Pulmonary artery endothelial cell (primary cell): ENCODE measurements at places on chromosomes 4 and X. TPM values are rescaled to one million over a fixed set of nuclear protein-coding genes. Genes with fewer than 3 reads are reported as not detected.

Gene IL2
- total RNA-seq = not detected in 2 replicates

Gene HMX1
- total RNA-seq = not detected in 2 replicates

Gene CT45A5
- total RNA-seq = not detected in 2 replicates

Gene DHX15
- 147 and 201 TPM in 2 replicates for total RNA-seq

Gene KCTD8
- under 0.01 and 0.28 TPM in 2 replicates for total RNA-seq

Gene CDKL5
- total RNA-seq = 2.0 and 2.5 TPM in 2 replicates

Gene SASH3
- not detected in 2 replicates for total RNA-seq

Gene CFI
- 23.9 and 25.1 TPM in 2 replicates for total RNA-seq

GRCh38 chrX:9132036-9132638 is 98.2 kb upstream of the FAM9B start:
- no peak for DNase-seq

DNA sequence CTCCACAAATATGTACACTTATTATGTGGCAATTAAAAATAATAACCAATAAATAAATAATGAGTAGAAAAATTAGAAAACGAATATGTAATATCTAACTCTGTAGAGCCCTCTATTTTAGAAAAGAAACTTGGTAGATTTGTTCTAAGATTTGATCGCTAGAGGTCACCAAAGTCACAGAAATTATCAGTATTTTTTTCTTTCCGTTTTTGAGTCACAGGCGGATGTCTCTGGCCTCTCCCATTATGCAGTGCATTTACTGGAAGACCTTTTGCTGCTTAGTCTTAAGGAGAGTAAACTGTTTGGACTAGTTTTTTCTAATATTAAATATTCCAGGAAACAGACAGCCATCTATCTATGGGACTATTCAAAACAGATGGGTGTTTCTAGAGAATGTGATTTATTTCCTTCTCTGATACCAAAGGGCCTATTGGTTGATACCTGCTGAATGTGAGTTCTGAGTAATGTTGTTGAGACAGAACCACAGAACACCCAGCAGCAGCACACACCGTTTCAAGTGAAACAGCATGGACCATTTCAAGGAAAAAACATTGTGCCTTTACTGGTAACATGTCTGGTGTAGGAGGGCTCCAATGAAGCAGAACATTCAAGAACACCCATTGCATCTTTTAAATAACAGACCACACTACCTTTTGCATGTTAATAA is 34.0 kb upstream of the GYPA start:
- peak; percentile 35 for DNase-seq

DNA sequence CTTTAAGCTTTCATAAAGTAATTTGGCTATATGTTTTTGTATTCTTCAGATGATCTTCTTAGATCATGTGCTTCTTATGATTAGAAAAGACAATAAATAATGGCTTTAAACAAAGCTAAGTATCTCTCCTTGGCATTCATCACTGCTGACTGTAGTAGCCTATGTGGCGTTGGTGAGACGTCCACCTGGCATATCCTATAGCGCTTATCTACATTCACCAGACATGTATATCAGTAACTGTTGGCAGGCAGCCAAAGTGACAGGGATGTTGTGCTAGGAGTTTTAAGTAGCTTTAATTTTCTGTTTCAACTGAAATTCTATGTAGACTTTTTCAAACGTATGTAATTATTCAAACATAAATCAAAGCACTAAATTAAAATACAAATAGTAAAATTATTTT is 276.4 kb downstream of the IL15 start:
- peak; percentile 76 for DNase-seq

GRCh38 chrX:1153940-1154339 is 58.5 kb downstream of the CRLF2 start:
- no peak for DNase-seq

DNA sequence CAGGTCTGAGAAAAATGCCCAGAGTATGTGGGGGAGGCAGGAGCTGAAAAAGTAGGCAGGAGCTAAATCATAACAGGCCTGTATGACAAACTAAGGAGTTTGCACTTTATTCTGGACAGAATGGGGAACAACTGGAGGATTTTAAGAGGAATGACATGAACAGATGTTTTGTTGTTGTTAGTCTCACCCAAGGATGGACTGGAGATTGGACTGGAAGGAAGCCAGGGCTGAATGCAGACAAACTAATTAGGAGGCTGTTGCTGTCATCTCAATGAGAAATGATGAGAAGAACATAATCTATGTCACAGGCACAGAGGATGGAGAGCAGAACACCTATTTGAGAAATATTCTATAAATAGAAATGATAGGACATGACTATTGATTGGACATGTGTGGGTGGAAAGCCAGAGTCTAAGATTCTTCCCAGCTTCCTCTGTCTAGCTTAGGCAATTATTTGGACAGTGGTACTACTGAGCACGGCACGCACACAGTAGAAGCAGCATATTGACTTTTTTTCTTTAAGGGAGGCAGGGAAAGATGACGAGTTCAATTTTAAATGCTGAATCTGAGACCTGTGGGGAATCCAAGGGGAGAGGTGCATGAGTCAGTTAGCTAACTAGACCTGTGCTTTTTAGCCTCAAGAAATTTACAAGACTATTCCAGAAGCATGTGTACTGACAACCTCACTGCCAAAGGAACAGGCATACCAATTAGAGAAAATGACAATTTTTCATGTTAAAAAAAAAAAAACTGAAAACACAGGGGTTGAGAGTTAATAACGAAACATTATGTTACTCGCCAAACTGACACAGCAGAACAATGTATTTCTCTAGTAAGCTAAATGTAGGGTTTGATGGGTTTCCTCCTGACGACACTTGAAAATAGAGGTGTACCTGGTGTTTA is 963 bp upstream of the USO1 start:
- DNase-seq = no peak

GRCh38 chr4:168560184-168561180 is 63.6 kb downstream of the PALLD start:
- DNase-seq = no peak

DNA sequence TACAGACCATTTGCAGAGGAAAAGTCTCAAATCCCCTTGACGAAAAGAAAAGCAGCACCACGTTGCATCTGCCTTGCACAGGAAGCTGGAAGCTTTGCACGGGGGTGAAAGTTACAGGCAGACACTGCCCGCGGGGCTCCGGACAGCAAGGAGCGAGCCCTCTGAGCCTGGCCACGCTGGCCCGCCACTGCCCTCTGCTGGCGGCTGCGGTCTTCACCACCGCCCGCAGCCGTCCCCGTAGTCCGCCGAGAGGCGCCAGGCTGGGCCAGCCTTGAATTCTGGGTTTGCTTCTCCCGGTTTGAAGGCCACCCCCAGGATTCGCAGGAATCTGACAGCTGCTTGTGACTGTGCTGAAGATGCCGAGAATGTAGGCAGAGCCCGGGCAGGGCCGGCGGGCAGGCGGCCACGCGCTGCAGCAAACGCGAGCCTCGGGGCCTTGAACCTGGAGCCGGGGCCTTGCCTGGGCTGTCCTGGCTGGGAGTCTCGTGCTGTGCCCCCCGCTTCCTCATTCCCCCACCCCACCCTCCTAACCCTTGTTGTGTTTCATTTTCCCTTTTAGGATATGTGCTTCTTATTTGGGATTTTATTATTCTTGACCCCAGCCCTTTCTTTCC is 49.2 kb downstream of the ENPP6 start:
- DNase-seq = no peak

- DNase-seq = no peak
Observed at GRCh38 chr4:82044141-82044993, 329.4 kb downstream of the HNRNPD start.

- DNase-seq = no peak
Observed at GRCh38 chr4:123530357-123530756, 133.8 kb downstream of the SPRY1 start.

GRCh38 chr4:72842323-72842722 is 227.2 kb downstream of the COX18 start:
- DNase-seq = no peak

DNA sequence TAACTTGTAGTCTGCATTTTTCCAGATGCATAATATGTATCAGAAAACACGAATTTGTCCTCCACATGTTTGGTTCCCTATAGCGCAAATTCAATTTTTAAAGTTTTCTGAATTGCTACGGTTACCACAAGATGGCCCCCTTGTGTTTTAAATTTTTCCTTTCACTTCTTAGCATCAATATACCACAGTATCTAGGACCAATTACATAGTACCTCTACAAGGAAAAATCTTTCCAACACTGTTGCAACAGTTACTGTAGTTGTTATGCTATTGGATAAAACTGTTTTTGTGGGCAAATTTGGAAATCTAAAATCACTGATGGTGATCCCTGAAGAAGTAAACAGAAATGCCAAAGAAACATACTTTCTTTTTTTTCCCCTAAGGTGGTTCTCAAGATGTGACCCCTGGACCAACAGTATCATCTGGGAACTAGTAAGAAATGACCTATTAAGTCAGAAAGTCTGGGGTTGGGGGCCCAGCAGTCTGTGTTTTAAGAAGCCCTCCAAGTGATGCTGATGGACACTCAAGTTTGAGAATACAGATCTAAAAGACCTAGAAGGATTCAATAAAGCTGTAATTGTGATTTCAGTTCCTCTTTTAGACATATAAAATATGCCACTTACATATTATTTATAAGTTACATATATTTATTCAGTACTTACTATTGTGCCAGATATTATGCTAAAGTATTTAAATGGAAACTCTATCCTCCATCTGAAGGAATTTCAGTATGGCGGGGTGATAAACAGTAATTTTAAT is 3.1 kb downstream of the ZGRF1 start:
- DNase-seq = no peak

DNA sequence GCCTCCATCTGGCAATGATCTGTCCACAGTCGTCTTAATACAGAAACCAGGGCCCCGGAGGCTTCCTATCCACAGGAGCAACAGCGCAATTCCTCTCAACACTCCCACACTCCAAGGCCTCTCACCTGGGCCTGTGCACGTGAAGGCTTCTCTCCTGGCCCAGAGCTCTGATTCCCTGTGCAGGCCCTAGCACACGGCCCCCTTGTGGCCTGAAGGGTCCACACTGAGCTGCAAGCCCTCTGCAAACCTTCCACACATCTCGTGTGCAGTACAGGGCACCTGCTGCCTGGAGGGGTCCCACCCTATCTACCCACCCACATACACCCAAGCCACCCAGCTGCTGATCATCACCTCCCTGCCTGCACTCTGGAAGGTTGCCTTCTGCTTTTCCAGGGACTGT is 150.1 kb upstream of the NUDT10 start:
- DNase-seq = no peak

GRCh38 chrX:52424656-52425055 is 55.8 kb downstream of the XAGE2 start:
- no peak for DNase-seq

GRCh38 chr4:93870876-93871458 is 42.4 kb downstream of the ATOH1 start:
- no peak for DNase-seq

GRCh38 chr4:3041192-3042142 is 32.9 kb downstream of the HTT-AS start:
- DNase-seq = no peak

DNA sequence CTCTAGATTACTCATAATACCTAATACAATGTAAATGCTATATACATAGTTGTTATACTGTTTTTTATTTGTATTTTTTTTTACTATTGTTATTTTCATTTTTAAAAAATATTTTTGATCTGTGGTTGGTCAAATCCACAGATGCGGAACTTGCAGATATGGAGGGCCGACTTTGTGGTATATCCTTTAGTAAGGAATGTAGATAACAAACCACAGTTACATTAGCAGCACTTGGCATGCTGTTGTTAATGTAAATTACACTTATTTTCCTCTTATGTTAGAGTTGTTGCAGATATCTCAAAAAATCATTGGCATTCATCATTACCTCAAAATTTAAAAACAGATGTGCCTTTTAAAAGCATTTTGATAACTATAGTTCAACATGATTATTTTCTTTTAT is 151.0 kb downstream of the TMEM164 start:
- DNase-seq = no peak

DNA sequence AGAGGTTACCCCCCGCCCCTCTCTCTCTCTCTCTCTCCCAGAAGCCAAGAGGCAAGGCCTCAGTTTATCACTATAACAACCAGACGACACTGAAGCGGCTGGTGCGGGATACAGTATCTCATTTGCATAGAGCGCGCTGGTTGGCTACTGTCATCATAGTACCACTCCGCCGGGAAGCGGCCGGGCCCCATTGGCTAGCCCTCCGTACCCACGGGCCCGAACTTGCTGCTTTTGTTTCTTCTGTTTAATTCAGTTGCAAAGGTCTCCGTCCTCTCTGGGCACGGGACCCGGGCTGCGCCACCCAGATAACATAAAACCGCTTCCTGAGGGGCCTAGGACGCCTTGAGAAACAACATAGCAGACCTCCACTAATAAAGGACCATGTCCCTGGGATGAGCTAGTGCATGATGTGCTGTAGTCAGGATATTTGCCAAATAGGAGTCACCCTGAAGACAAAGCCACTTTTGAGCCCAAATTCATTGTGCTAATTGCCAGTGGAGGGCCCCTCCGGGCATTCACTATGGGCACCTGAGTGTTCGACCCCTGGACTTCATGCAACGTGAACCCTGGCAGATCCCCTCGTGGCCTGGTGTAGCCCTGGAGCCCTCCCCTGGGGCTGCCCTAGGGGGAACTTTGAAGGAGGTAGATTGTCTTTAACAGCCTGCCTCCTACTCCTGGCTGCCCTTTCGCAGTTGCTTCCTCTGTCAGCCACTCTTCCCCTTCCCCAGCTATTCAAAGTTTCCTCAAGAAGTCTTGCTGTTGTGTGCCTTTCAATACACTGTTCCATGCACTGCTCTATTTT is at the start of gene PCYT1B:
PCYT1B (minus strand) TSS at position 91 of the 802 bp plus-strand sequence. CDS start 242 bp downstream, outside the sequence.
- DNase-seq = peak; percentile 8

GRCh38 chr4:2368746-2369437 is 49.6 kb downstream of the ZFYVE28 start:
- DNase-seq = no peak

- no peak for DNase-seq
Observed at GRCh38 chr4:832108-832507, 6.2 kb upstream of the CPLX1 start.
